ENCODE measurements at places on chromosomes 5 and 9.

DNA sequence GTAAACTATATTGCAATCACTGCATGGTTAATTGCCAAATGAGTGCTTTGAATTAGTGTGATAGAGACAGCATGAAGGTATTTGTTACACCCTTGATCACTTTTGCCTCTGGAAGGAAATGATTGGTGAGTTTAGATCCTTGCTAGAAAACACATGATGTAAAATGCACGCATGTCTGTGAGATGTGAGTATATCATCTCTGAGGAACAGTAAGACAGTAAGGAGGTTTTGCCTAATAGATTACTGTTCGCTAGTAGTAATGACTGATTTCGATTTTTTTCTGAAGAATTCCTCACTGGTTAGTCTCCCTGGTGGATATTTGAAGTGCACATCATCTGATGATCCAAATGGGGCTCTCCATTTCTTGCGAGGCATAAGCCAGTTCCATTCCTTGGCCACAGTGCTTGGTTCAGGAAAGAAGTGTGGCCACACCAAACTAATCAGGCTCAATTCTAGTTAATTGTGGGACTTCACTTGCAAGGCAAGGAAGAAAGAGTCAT, 156.4 kb upstream of the ADRA1B start:
- no peak overlapping the region for H3K27ac ChIP-seq
- H3K4me3 ChIP-seq, result no peak overlapping the region

- DNase-seq, result no peak
- peaks cover 14% of the 10 kb centered on the region for H3K4me1 ChIP-seq
- H3K27me3 ChIP-seq, result no peaks in the 10 kb centered on the region
- H3K27ac ChIP-seq, result peak overlapping the region; percentile 5
- H3K4me3 ChIP-seq, result no peak overlapping the region
- H3K36me3 ChIP-seq, result no peaks in the 10 kb centered on the region
Measured at GRCh38 chr5:52738095-52738506, 49.6 kb upstream of the ITGA1 start.

DNA sequence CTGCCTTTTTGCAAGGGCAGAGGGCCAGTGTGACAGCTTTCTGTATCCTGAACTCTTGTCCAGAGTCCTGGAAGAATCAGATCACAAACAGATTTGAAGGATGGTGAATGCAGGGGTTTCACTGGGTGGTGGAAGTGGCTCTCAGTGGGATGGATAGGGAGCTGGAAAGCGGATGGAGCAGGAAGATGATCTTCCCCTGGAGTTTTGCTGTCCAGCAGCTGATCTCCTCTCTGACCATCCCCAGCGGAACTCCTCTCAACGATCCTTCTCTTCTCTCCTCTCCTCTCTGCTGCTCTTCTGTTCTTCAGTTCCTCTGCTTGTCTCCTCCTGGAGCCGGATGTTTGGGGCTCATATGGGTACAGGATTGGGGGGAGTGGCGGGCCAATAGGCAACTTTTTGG, 108.3 kb upstream of the HMHB1 start:
- H3K4me1 ChIP-seq, result no peaks in the 10 kb centered on the region
- no peak for DNase-seq
- no peak overlapping the region for H3K4me3 ChIP-seq
- no peaks in the 10 kb centered on the region for H3K36me3 ChIP-seq

GRCh38 chr5:167982-168660, 23.2 kb upstream of the LRRC14B start:
- H3K36me3 ChIP-seq, result no peaks in the 10 kb centered on the region
- H3K4me3 ChIP-seq, result no peak overlapping the region
- H3K4me1 ChIP-seq, result no peaks in the 10 kb centered on the region
- DNase-seq, result no peak
- no peak overlapping the region for H3K27ac ChIP-seq

DNA sequence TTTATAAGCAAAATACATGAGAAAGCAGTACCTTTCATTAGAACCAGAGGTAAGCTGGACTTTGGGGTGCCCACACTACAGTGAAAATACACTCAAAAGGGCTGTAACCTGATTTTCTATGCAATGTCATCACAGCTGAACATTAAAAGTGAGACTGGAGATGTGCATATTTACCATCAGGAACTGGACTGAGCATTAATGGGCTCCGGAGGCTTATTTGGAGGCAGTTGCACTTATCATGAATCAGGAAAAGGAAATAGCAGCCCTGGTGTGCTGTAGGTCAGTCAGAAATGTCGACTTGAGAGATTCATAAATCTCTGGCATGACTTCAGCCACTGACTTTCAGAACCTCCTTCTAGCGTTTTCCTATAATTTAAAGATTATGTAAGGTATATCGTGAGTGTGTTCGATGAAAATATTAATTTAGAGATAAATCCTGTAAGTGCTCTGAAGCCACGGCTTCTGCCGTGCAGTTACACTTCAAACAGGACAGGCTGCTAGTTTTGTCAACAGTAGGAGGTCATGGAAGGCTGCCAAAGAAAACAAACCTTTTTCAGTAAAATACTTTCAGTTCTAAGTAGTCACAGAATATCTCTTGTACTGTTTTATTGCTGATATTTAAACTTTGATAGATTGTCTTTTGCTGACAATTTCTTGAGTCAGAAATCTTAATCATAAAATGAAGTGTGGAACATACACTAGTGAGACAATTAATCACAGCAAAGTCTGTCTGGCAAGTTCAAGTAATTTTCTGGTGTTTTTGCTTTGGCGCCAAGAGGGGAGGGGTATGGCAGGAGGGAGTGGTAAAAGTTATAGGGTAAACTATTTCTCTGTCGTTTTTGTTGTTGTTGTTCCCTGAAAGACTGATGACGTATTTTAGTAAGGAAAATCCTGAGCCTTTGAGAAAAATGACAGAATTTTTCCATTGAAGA, 939.7 kb downstream of the NR2F1-AS1 start:
- no peak for DNase-seq
- no peak overlapping the region for H3K4me3 ChIP-seq
- H3K4me1 ChIP-seq, result no peaks in the 10 kb centered on the region
- no peaks in the 10 kb centered on the region for H3K36me3 ChIP-seq

DNA sequence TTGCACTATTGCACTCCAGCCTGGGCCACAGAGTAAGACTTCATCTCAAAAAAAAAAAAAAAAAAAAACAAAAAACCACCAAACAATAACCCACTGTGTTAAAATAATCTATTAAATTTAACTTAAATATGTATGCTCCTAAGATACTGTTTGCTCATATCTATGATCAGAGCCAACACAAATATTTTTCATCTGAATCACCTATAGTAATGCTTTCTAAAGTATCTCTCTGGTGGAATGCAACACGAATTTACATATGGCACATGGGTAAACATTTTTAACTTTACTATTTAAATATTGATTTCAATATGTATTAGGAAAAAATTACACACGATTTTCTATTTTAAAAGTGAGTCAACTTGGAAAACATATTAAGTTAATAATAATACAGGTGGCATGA, 196.4 kb downstream of the RFX3 start:
- peaks cover 7% of the 10 kb centered on the region for H3K36me3 ChIP-seq
- H3K4me1 ChIP-seq, result peaks cover 5% of the 10 kb centered on the region
- H3K27ac ChIP-seq, result no peak overlapping the region
- no peaks in the 10 kb centered on the region for H3K27me3 ChIP-seq

All from central memory CD8-positive, alpha-beta T cell (primary cell).